ENCODE measurements at places on chromosomes 7 and 10.

DNA sequence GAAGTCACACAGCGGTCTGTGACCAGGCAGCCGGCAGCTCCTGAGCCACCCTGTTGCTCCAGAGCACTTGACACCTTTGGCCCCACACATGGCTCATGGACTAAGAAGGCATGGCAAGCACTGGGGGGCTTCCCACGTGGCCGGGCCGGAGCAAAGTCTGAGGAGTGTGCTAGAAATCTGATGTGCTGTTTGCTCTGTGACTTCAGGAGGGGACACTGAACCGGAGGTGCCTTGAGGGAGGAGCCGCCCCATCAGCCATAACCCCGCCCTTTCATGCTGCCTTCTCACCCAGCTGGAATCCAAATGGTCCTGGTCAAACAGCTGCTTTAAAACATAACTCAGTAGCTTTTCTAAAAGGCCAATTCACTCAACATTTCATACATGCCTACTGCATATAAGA lies 33.5 kb downstream of the PROSER2 start:
- no peak for DNase-seq

DNA sequence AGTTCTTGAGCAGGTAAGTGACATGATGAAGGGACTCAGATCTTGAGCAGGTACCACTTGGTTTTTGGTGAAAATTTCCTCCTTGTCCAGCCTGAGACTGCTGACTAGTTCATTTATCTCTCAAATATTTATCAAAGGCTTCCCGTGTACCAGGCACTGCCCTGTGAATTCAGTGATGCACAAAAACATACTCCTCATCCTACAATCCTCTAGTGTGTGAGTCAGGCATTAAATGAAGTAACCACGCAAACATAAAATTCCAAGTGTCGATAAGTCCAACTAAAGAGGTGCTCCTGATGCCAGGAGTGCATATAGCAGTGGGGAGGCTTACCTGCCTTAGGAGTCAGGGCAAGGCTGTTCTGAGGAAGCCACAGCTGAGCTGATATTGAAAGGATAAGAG lies 41.5 kb upstream of the LBX1 start:
- DNase-seq = no peak

GRCh38 chr10:77310288-77310840 lies 327.2 kb downstream of the KCNMA1 start:
- DNase-seq = no peak

DNA sequence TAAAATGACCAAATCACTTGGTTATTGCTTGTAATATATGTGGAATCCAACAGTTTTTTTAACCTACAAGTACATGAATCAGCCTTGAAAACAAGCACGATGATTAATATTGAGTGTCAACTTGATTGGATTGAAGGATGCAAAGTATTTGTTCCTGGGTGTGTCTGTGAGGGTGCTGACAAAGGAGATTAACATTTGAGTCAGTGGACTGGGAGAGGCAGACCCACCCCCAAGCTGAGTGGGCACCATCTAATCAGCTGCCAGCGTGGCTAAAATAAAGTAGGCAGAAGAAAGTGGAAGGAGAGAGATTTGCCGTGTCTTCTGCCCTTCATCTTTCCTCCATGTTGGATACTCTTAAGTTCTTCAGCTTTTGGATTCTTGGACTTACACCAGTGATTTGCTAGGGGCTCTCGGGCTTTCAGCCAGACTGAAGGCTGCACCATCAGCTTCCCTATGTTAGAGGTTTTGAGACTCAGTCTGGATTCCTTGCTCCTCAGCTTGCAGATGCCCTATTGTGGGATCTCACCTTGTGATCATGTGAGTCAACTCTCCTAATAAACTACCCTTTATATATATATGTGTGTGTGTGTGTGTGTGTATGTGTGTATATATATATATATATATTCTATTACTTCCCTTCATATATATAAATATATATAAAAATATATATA lies 118.4 kb upstream of the WDR11 start:
- DNase-seq = no peak

DNA sequence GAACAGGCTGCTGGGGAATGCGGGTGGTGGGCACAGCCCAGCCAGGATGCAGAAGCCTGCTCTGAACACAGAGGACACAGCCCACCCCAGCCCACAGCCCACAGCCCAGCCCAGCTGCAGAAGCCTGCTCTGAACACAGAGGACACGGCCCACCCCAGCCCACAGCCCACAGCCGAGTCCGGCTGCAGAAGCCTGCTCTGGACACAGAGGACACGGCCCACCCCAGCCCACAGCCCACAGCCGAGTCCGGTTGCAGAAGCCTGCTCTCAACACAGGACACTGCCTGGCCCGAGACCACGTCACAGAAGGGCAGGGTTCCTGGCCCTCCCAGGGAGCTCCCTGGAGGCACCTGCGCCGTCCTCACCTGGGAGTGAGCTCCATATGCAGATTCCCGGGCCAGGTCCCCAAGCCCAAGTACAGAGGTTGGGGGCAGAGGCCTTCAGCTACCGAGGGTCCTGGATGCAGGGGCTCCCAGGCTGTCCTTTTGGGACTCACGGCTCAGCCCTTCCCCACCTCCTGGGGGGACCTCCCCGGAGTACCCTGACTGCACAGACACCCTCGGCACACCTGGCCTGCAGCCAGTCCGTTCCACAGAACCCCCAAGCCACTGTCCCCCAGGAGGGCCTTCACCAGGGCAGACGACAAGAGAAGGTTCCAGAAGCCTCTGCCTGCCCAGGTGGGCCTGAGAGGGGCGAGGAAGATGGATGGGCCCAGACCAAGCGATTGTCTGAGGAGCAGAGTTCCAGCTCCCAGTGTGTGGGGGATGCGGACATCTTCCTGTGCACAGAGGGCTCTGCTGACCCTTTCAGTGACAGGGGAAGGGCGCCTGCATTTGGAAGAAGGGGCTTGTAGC lies 23.7 kb upstream of the FOXL3 start:
- DNase-seq = no peak

- no peak for DNase-seq
These were observed 195.1 kb upstream of the AUTS2 start for GRCh38 chr7:69403169-69403568.

GRCh38 chr7:31443457-31443856 lies 70.4 kb upstream of the ITPRID1 start:
- DNase-seq = no peak

GRCh38 chr7:116222501-116222900 lies 12.2 kb downstream of the TES start:
- DNase-seq = no peak

DNA sequence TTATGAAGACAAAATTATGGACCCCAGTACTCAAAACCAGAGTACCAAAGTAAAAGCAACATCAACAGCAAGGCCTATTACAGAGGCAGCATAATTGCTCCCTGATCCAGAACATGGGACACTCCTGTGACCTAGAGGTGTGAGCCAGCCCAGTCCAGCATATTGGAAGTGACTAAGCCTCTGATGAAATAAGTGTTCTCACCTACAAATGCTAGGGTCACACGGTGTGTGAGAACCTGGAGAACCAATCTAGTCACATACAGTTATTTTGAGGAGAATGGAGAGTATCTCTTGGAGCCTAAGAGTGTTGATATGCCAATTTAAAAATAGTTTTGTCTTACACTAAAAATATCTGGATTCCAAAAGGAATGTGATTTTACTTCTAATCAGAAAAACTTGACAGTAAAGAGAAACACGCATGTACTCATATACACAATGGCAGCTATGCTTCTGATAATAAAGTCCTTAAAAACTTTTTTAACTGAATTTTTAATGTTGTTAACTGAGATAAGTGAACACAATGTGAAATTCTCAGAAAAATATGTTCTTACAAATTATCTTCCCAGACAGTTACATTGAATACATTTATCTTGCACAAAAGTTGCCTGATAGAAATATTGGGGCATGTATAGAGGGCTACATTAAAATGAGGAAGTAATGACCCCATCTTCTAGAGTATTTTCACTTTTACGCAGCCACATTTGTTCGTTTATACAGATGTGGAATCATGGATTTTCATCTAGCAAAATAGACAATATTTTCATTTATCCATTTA lies 56.8 kb upstream of the CD36 start:
- no peak for DNase-seq

DNA sequence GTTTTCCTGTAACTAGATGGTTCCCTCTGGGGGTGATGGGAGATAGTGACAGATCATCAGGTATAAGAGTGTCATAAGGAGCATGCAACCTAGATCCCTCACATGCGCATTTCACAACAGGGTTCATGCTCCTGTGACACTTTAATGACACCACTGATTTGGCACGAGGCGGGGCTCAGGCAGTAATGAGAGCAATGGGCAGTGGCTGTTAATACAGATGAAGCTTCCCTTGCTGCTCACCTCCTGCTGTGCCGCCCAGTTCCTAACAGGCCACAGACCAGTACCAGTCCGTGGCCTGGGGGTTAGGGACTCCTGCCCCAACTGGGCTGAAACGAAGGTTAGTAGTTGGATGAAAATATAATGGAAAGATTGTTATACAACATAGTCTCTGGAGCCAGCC lies 201.6 kb upstream of the LRRN3 start:
- no peak for DNase-seq

GRCh38 chr10:116237260-116237659 lies 35.7 kb downstream of the GFRA1 start:
- DNase-seq = no peak

GRCh38 chr7:39825401-39825980 lies 124.6 kb upstream of the CDK13 start:
- no peak for DNase-seq

DNA sequence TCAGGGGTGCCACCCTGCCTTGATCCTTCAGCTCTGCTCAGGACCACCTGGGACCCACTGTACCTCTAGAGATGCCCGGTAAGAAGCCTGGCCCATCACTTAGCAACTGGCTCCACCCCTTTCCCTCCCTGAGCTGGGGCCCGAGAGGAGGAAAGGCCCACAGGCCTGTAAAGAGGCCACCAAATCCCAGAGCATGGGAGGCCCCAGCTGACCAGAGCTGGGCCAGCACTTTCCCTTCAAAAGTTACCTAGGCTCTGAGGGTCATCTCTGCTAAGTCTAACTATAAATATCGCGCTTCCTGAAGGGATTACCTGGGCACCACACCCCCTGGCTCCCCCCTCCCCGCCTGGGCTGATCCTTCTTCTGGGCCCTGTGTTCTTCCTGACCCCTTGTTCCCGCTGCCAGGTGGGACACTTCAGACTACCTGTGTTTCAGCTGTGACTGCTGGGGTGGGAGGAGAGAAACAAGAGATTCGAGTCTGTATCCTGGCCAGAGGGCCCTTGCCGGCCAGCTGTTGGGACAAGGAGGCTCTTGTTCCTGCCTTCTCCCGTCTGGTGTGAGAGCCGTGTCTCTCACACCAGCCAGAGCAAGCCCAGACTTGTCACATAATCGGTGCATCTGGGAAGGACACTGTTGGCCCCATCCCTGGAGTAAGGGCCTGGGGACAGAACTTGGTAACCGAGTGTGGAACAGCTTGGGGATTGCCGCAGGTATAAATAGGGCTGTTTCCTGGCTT lies 22.8 kb upstream of the ANKRD2 start:
- peak; percentile 74 for DNase-seq

DNA sequence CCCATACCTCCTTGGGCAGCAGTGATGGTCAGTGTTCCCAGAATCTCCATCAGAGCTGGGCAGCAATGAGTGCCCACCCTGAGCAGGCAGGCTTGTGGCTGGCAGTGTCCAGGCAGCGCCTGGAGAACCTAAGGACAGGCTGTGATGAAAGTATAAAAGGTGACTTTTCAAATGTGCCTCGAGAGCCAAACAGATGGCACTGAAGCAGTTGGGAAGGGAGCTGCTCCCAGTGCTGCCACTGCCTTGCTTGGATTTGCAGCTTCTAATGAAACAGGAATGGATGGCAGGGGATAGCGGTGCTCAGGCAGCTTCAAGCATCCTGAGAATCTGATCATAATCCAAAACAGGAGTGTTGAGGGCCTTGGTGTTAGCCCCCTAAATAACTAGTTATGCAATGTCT lies 179.8 kb upstream of the AOAH start:
- no peak for DNase-seq

- peak; percentile 72 for DNase-seq
These were observed 62.0 kb downstream of the MYOF start for GRCh38 chr10:93420091-93420490.

- DNase-seq = no peak
These were observed 43.5 kb upstream of the UCN3 start for GRCh38 chr10:5321273-5321672.

DNA sequence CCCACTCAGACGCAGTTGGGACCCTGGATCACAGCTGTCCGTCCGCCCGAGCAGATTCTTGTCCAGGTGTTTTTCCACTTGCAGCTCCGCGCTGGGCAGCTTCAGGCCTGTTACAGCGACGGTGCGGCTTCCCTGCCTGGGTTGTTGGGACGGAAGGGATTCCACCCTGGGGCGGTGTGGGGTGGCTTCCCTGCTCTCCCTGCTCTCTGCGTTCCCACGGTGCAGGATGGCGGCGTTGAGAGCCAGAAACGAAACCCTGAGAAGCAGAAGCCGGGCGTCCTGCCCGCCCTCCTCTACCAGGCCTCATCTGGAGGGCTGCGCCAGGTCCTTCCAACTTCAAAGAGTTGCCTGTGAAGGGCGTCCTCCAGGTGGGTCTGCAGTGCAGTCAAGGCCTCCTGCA lies 194.4 kb downstream of the ADARB2 start:
- DNase-seq = no peak

GRCh38 chr7:151678227-151678604 lies 158.5 kb upstream of the RHEB start:
- no peak for DNase-seq

GRCh38 chr7:156989766-156990535 lies 20.5 kb downstream of the MNX1 start:
- no peak for DNase-seq

- DNase-seq = no peak
These were observed 192.7 kb downstream of the CELF2 start for GRCh38 chr10:11210211-11210922.

- no peak for DNase-seq
These were observed 71.2 kb upstream of the INSIG1 start for GRCh38 chr7:155226261-155227003.

DNA sequence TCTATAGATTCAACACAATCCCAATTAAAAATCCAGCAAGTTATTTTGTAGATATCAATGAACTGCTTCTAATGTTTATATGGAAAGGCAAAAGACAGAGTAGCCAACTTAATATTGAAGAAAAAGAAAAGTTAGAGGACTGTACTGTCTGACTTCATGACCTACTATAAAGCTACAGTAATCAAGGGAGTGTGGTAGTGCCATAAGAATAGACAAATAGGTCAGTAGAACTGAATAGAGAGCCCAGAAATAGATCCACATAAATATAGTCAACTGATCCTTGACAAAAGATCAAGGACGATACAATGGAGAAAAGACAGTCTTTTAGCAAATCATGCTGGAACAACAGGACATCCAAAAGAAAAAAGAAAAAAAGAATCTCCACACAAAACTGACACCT lies 7.4 kb upstream of the EEPD1 start:
- no peak for DNase-seq

DNA sequence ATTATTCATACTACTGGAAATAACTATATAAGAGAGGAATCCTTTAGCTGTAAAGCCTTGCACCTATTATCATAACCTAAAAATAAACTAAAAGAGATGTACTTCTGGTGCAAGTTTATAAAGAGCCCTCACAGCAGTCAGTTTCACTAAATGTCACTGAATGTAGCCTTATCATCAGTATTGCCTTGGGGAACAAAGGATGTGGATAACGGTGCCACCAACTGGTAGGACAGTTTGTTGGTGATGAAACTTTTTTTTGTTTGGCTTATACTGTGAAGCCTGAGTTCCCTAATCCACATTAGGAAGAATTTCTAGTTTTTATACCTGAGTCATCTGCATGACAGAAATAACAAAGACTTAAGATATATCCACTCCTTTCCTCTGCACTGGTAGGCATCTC lies 117.9 kb upstream of the COL1A2 start:
- no peak for DNase-seq

All from ecto neural progenitor cell (in vitro differentiated cells).